ENCODE measurements at places on chromosomes 11 and 22.

DNA sequence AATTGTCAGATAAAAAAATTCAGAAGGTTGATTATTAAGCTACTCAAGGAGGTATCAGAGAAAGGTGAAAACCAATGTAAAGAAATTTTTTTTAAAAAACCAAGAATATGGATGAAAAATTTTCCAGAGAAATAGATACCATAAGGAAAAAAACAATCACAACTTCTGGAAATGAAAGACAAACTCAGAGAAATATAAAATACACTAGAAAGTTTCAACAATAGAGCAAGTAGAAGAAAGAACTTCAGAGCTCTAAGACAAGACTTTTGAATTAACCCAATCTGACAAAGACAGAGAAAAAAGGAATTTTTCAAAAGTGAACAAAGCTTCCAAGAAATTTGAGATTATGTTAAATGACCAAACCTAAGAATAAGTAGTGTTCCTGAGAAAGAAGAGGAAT, 62.9 kb upstream of the TEAD1 start:
- DNase-seq, result no peak

- DNase-seq, result no peak
Observed at GRCh38 chr11:27266125-27266524, 96.9 kb downstream of the CCDC34 start.

GRCh38 chr11:63472372-63472771, 18.6 kb downstream of the PLAAT5 start:
- no peak for DNase-seq

- DNase-seq, result no peak
Observed at GRCh38 chr11:36567694-36568093, at the start of gene RAG1. Gene RAG1 (plus strand): TSS chr11:36568007. CDS start chr11:36573305, 5,298 bp downstream.

GRCh38 chr11:73372375-73372993, 3.7 kb upstream of the RELT start:
- DNase-seq, result no peak

DNA sequence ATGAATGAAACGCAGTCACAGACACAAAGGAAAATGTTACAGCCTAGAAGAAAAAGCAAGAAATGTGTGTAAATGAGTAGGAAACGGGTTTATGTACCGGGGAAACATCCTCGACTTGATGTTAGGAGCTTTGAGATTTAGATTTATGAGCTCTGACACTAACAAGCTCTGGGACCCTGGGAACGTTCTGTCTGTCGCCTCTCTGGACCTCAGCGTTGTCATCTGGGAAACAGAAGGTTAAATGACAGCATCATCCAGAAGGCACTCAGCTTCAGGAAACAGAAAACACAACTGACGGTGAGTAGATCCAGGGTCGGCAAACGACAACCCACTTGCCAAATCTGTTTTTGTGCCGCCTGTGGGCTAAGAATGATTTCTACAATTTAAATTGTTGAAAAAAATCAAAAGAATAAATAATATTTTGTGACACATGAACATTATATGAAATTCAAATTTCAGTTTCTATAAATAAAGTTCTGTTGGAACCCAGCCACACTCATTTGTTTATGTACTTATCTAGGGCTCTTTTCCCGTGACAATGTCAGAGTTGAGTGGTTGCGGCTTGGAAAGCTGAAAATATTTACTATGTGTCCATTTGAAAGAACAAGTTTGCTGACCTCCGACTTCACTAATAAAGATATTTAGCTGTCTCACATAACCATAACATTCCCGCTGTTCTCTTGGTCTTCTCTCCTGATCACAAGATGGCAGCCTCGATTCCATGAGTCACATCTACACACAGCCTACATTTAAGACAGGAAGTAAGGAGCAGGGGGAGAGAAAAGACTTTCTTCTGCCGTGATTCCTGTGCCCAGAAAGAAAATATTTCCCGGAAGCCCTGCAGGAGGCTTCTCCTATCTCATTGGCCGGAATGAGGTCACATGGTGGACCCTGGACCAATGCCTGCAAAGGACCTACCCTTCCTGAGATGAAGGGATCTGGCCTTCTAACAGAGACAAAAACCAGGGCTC, 47.1 kb upstream of the SYT13 start:
- no peak for DNase-seq

- DNase-seq, result no peak
Observed at GRCh38 chr22:38418589-38418988, 36.4 kb downstream of the KCNJ4 start.

DNA sequence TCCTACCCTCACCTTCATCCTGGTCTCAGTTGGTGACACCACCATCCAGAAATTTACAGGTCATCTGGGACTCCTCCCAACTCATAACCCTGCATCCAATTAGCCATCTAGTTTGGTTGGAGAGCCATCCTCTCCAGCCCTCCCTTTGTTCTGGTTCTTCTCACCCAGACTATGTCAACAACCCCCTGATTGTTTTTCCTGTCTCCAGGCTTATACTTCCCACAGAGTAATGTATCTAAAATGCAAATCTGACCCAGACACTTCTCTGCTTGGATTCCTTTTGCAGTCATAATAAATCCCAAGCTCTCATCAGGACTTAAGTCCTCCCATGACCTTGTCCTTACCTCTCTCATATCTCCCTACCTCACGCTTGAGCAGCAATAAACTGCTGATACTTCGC, 3.0 kb downstream of the TTC12 start:
- DNase-seq, result no peak

- DNase-seq, result no peak
Observed at GRCh38 chr11:128412847-128413791, 174.2 kb downstream of the ETS1 start.

- DNase-seq, result no peak
Observed at GRCh38 chr22:32692371-32692770, 109.1 kb upstream of the TIMP3 start.

- no peak for DNase-seq
Observed at GRCh38 chr11:58574881-58575280, 775 bp downstream of the LPXN start.

DNA sequence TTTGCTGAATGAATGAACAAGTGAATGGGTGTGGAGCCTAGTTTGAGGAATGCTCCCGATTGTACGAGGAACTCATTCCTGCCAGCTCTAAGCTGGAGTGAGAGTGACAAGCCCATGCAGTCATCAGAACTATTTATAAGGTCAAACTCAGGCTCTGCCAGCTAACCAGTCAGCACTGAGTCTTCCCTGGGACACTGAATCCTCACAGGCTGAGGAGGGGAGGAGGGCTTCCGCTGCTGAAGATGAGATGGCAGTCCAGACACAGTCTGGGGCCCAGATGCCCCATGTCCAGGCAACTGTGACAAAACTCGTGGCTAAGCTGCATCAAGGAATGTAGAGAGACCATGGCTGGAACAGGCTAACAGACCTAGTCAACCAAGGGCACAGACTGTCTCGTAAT, 4.0 kb downstream of the LRP4 start:
- DNase-seq, result no peak

DNA sequence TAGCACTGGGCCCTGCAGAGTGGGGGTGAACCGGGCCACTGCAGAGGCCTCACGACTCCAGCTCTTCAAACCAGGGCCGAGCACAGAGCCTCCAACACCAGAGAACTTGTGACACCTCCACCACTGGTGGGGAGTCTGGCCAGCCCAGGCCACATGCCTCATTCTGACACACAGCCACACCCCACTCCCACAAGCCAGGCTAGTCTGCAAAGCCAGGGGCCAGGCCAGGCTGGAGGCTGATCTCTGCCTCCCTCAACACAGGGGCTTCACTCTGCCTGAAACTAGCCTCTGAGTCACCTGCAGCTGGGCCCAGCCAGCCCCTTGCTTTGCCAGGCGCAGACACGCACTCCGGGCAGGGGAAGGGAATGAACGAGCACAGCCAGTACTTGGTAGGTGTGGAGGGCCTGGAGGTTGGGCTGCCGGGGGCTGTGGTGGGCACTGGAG, 102.9 kb downstream of the MED15 start:
- DNase-seq, result no peak

DNA sequence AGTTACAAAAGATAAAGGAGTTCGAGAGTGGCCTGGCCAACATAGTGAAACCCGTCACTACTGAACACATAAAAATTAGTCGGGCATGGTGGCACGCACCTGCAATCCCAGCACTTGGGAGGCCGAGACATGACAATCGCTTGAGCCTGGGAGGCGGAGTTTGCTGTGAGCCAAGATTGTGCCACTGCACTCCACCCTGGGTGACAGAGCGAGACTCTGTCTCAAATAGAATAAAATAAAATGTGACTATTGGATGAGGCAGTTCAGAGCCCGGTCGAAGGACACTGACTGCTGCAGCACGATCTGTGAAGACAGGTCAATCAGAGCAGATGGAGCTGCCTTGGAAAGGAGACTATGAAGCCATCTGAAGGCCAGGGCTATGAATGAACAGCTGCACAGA, 37.7 kb upstream of the ANO1 start:
- DNase-seq, result no peak

- no peak for DNase-seq
Observed at GRCh38 chr11:128752379-128752778, 58.5 kb downstream of the FLI1 start.

DNA sequence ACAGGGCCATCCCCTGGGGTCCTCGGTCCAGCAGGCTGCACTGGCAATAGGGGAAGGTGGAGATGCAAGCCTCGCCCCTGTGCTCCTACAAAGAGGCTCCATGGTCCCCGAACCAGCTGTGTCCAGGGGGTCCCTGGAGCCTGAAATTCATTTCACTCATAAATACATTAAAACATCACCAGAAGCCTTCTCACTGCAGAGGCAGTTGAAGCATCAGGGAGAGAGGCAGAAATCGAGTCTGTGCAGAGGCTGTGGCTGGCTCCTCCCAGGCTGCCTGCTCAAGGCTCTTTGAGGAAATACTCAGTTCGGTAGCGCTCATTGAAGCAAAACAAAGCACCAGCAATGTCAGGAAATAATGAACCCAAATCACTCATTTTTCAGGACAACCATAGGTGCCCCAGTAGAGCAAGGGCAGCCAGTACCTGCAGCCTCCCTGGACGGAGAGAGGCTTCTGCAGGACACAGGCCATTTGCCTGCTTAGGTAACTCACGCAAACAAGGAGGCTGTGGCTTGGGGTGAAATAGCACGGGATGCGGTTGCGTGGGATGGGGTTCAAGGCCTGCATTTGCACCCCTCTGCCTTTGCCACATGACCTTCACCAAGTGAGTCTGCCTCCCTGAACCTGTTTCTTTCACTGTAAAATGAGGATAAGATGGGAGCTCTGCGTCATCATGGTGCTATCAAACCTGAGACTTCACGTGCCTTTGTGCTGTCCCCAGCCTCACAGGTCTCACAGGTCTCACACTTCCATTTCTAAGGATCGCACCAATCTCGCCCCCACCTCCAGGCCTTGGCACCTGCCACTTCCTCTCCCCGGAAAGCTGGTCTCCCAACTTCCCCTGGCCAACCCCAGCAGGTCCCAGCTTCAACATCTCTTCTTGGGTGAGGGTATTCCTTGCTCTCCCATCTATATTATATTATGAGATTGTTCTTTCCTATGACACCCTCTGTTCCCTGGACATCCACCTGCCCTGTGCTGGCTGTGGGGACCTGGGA, 84.3 kb upstream of the SHISAL1 start:
- DNase-seq, result peak; percentile 23

- DNase-seq, result no peak
Observed at GRCh38 chr11:86917589-86917988, 37.6 kb downstream of the FZD4 start.

GRCh38 chr22:30822216-30823014, 127.7 kb downstream of the OSBP2 start:
- DNase-seq, result no peak

DNA sequence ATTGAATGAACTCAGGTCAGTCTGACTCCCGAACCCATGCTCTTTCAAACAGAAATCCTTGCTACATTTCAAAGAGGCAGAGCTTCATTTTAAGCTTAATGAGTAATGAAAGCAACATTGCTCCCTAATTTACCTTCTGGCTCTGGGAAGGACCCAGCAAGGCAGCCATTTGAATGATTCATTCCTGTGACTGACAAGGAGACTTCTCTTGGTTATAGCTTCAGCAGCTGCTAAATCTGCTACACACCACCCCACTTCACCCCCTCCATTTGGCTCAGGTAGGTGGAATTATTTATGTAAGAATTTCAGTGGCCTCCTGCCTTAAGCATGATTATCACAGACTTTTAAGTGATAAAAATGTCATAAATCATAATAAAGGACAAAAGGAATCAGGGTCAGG, 117.7 kb downstream of the KCNC1 start:
- DNase-seq, result no peak

DNA sequence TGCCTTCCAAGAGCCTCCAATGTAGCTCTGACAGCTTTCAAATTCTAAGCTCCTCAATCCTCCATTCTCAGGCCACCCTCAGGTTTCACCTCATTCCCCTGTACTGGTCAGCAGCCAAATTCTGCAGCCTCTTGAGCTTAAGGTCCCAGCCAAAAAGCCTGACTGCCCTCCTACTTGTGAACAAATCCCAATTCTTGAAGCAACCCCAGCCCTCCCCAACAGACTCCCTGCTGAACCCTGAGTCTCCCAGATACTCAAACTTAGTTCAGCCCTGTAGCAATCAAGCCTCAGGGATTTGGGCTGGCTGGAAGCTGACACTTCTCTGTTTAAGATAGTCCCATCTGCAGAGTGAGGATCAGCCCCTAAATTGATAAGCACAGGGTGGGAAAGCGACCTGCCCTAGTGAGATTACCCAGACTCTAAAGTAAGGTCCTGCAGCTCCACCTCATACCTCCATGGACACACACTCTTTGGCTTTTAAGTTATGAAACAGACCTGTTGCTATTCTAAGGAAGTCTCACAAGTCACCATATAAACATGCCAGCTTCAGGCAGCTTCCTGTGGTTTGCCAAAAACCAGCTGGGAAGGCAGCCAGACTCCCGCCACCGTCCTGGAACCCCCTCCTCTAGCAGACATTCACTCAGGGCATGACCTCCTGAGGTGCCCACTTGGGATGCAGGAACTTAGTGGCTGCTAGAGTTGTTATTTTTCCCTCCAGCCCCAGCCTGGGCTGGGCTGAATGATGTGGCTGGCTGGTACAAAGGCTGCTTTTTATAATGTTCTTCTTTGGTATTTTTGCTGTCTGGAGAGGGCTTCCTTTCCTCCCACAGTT, 82.5 kb upstream of the PICALM start:
- DNase-seq, result no peak

DNA sequence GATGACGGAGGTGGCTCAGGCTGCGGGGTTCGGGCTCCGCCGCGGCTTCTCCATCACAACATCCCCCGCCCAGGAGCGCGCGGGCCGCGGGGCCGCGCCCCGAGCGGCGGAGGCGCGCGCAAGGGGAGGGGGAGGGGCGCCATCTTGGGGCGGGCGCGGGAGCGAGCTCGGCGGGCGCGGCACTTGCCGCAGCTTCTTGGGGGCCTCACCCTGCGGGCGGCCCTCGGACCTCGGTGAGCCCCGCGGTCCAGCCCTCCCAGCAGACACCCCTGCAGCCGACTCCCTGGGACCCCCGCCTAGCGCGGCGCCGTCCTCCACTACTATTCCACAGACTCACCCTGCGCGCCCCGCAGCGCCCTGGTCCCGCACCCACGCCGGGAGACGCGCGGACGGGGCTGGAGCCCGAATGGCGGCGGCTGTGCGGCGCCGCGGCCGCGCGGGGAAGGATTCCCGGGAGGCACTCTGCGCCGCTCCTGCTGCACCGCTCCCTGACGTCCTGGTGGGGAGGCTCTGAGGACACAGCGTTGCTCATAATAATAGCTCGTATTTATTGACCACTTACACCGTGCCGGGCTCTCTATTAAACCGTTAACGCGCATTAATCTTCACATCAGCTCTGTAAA, at the start of gene APBB1:
Gene APBB1 (minus strand): TSS at position 86 of the 623 bp plus-strand sequence. CDS start 7,747 bp downstream, outside the sequence.
- DNase-seq, result peak; percentile 72

- DNase-seq, result no peak
Observed at GRCh38 chr11:110712659-110713448, 617 bp upstream of the ARHGAP20 start.

All from activated CD8-positive, alpha-beta memory T cell treated with anti-CD3 and anti-CD28 coated beads, Interleukin-2, amount 10 ng/mL, durations not matched to agents 7 days and 5 days (primary cell).